ENCODE measurements at places on chromosomes 1 and 21.

DNA sequence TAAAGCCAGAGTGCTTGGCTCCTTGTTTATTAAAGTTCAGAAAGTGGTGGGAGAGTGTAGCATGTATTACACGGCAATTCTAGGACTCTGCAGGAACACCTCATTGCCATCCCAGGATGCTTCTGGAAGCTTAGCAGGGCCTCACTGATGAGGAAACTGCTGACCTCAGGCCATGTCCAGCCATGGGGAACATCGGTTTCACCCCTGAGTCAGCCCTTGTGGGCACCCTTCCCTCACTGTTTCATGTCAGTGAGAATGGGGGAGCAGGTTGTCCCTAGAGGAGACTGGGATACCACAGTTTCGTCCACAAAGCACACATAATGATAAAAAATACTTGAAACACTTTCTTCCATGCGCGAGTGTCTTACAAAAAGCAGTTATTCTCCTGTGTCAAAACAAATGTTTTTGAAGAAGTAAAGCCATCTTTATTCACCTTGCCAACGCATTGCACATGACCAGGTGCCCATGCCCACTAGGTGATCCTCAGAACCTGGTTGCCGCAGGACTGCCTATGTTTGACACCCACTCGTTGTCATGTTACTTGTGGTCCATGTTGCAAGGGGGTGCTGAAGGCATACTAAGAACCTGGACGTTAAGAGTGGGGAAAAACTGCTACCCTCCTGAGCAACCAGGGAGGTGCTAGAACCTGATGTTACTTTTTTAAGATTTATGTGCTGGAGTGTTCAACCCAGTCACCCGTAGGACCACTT, 41.2 kb upstream of the TTC22 start:
- DNase-seq: no peak

DNA sequence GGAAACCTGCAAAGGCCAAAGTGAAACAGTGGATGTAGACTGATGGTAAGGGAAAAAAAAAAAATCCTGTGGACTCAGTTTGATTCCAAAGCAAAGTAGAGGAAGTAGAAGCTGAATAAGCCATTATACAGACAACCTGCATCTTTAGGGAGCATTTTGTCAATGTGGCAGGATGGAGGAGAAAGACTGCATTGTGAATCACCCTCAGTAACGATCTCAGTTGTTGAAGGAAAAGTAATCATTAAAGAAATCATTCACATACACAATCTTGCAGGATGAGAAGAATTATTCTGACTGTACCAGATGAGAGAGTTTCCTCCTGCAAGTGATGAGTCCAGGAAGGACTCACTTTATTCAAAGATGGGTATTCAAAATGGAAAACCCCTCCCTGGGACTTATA, 45.1 kb upstream of the TRIM67 start:
- DNase-seq: no peak

DNA sequence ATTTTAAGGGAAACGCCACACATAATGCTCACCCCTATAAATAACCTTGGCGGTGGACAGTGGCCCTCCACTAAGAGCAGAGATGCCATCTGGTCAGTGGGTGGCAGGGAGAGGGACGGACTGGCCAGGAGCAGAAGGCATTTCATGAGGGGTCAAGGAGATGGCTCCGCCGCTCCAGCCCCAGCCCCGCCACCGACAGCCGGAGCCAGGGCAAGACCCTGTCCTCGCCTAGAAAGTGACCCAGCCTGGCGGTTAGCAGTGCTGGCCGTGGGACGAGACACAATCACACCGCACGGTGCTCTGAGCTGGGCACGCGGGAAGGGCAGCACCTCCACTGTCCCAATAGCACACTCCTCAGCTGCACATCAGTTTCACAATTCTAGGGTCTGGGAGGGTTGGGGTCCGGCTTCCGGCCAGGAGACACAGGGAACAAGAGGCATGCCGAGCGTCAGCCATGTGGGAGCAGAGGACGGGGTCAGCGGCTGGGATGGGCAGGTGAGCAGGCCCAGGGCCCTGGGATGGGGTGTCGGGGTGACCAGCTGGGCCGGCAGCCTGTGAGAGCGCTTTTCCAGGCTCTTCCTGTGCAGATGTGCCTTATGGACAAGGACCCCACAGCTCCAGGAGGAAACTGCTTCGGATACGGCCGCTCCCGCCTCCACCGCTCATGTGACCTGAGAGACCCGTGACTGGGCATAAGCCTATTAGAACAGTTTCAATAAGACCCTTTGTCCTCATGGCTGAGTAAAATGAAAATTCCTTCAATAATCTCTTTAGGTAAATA, 5.7 kb downstream of the SLC19A1 start:
- no peak for DNase-seq

DNA sequence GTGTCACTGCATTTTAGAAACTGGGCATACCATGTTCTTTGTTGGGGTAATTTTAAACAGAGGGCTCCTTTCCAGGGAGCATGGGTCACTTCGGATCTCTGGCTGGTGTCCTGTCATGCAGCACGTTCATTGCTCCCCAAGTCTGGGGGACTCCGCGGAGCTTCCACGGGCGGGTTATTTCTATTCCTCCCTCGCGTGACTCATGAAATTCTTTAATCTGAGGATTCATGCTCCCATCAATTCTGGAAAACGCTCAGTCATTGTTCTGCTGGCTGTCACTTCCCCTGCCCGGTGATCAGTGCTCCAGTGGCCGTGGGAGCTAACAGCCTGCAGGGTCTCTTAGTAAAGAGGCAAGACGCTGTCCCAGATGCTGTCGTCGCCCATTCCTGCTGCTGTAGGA, 28.1 kb downstream of the CFAP74 start:
- DNase-seq: no peak

DNA sequence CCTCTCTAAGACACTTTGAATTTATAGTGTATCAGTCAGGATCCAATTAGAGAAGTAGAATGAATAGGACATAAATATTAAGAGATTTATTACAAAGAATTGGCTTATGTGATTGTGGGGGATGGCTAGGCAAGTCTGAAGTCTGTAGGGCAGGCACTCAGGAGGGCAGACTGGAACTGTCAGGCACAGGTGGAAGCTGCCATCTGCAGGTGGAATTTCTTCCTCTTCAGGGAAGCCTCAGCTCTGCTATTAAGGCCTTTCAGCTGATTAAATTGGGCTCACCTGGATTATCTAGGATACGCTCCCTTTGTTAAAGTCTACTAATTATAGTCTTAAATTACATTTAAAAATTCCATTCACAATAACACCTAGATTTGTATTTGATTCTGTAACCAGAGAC, 92.0 kb upstream of the HAO2 start:
- no peak for DNase-seq

- no peak for DNase-seq
These were observed 40.8 kb downstream of the NID1 start for GRCh38 chr1:236023926-236024565.

DNA sequence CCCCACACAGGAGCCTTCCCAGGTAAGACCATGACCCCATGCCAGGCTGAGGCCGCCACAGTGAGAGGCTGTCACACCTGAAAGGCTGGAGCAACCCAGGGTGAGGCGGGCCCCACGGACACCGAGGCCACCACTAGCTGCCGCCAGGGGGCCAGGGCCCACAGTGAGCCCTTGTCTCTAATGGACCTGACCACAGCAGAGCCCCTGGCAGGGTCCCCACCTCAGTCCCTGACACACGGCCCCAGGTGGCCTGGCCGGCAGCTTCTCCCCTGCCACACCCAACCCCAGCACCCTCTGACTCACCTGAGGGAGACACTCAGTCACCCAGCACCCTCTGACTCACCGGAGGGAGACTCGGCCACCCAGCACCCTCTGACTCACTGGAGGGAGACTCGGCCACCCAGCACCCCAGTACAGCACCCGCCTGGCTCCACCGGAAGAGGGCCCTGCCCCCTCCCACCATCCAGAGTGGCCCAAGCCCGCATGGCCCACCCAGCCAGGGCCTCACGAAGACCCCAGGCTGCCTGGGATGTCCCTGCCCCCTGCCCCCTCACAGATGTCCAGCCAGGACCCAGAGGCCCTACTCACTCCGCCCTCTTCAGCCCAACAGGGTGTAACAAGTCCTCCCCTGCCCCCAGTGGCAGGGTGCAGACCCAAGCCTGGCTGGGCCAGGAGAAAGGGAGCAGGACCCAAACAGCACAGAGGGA, 4.4 kb downstream of the DVL1 start:
- DNase-seq: no peak

GRCh38 chr1:18494304-18494703, 13.6 kb downstream of the KLHDC7A start:
- no peak for DNase-seq

DNA sequence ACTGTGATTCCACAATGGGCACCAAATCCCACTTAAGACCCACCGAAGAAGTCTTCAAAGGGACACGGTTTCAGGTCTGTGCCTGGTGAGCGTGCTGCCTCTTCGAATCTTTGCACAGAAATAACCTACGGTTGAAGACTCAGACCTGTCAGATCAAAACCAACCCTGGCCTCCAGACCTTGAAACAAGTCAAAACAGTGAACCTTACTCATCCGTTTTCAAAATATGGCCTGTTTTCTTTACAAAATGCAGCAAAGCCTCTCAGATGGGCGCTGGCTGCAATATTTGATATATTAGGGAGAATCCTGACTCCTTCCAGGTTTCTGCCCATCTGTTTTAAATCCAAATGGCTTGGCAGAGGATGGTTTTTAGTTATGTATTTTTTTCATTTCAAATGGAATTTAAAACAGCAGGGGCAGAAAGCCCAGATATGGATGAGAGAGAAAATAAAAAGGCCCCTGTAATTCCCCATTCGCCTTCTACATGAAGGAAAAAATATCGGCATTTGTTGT, 14.0 kb downstream of the JUN start:
- no peak for DNase-seq

DNA sequence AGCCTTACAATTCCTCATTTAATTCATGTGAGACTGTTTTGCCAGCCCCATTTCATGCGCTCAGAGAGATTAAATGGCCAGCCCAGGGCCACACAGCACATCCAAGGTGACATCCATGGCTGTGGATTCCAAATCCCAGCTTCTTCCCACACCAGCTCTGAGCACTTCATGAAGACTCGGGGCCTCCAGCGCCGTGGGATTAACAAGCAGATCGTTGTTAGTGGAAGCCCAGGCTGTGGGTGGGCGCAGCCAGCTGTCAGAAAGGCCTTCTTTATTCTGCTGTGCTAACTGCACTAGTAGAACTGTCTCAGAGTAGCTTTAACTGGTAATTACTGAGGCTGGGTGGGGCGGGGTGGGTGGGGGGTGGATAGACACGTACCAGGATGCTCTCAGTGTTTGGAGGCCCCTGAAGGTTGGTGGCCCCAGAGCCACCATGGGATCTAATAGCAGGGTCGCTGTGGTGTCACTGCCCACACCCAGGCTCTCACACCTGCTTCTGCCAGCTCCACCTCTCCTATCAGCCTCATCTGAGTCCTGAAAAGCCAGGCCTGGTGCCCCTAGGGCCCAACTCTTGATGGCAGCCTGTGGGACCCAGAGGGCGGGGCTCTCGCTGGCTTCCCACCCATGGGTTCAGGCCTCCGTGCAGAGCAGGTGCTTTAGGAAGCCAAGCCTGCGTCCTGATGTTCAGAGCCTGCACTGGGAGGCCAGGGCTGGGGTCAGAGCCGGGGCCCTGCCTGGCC, 3.4 kb downstream of the BMP8A start:
- no peak for DNase-seq

GRCh38 chr21:38869196-38869595, 63.5 kb downstream of the ETS2 start:
- no peak for DNase-seq

DNA sequence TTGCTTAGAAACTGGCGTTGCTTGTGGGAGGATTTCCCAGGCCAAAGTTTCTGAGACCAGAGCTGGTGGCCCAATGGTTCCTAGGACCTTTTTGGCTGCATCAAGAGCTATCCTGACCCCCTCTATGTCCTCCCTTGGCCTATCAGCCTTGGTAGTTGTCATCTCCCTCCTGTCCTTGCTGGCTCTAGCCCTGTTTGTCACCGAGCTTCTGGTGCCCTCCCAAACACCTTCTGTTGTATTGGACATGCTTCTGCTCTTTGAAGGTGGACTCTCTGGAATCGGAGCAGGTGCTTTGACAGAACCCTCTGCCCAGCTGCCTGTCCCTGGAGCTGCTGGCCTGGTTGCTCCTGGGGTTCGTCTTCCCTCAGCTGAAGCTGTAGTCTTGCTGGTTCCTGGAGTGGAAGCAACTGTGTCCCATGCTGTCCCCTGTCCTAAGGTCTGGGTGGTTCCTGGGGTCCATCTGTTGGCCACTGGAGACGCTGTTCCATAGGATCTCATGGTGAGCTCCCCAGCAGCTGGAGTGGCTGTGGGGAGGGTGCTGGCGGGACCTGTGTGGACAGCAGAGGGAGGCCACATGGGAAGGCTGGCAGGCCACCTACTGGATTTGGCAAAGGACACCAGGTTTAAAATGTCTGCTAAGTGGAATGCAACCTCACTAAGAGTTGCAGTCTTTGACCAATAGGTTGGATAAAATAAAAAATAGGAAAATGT, 9.4 kb downstream of the FCAMR start:
- no peak for DNase-seq

DNA sequence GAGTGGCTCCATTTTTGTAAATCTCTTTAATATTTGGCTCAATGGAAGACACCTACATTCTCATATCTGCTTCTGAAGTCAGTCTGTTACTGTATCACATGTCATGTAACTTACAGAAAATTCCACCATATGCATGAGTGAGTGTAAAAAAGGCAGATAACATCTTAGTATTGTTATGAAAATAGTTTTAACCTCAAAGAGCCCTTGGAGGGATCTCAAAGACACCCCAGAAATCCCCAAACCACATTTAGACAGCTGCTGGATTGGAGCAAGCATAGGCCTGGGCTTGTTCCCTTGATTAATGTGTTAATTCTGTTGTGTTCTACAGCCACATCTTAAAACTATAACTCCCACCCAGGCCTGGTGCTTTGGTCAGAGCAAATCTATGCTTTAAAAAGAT, 16.9 kb downstream of the MACO1 start:
- DNase-seq: no peak

DNA sequence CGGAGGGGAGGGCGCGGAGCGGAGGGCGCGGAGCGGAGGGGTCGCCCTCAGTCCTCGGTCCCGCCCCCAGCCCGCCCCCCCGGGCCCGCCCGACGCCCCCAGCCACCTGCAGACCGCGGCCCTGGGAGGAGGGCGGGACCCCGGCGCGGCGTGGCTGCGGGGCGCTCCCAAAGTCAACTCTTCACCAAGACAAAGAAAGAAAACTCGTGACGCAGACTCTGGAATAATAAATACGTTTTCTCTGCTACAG, 1.2 kb downstream of the HES4 start:
- no peak for DNase-seq
